Central memory CD4-positive, alpha-beta T cell (primary cell): ENCODE measurements at places on chromosomes 12 and 14.

- peak; percentile 76 for DNase-seq
These were observed 53.5 kb upstream of the BEGAIN start for GRCh38 chr14:100640471-100641273.

GRCh38 chr12:70772836-70773235, 135.6 kb upstream of the PTPRB start:
- DNase-seq, result no peak

- DNase-seq, result no peak
These were observed 16.1 kb downstream of the NTN4 start for GRCh38 chr12:95774311-95775045.

DNA sequence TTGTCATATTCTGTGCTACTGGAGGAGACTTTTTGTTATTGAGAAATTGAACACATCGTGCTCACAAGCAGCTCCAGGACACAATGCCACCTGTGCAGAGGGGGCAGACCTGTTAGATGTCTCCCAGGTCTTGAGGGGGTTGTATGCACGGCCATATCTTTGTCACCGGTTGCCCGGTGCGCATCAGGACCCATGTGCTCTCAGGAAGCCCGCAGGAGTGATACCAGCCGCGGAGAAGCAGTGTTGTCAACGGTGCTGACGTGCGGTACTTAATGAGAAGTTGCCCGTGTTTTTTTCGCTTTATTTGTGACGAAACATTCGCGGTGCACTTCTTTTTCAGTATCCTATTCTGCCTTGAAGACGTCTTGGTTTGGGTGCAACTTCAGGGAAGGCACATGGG, 128.2 kb upstream of the RTL1 start:
- no peak for DNase-seq

GRCh38 chr12:4153343-4153892, 120.1 kb upstream of the CCND2 start:
- peak; percentile 37 for DNase-seq

- no peak for DNase-seq
These were observed 162.1 kb downstream of the PRKCH start for GRCh38 chr14:61483476-61483875.

- no peak for DNase-seq
These were observed 19.0 kb downstream of the SDSL start for GRCh38 chr12:113440947-113441782.

- DNase-seq, result no peak
These were observed 34.6 kb downstream of the ANKRD9 start for GRCh38 chr14:102474934-102475333.

GRCh38 chr12:32666018-32666417, 13.1 kb upstream of the DNM1L start:
- no peak for DNase-seq

- DNase-seq, result no peak
These were observed 279.3 kb upstream of the FLRT2 start for GRCh38 chr14:85250414-85251189.

GRCh38 chr12:89461649-89462612, 62.7 kb downstream of the GALNT4 start:
- peak; percentile 45 for DNase-seq

DNA sequence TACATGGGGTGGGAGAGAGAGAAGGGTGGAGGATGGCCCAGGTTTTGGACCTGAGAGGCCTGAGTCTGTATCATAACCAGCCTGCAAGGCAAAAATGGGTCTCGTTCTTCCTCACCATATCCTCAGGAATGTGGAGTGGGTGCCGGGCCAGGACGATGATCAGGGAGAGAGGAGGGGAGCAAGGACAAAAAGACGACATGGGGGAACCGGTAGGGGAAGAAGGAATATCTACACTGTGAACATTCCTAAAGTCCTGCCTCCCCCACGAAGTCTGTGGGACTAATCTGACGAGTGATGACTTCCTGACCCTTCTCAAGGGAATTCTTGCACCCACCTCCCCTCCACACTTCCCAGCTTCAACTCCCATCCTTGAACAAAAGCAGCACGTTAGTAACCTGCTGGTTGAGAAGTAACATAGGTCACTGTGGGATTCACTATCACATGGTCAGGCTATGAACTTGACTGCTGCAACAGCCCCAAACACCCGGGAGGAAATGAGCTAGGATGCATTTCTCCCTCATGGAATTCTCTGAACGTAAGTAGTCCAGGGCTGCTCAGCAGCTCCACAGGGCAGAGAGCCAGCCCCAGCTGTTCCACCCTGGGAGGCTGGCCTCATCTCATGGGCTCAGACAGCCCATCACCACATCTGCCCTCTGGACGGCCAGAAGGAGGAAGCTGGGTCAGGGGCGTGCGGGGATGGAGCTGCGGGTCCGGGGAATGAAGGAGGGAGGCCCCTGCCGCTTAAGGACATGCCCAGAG, 36.8 kb upstream of the VWF start:
- DNase-seq, result no peak

DNA sequence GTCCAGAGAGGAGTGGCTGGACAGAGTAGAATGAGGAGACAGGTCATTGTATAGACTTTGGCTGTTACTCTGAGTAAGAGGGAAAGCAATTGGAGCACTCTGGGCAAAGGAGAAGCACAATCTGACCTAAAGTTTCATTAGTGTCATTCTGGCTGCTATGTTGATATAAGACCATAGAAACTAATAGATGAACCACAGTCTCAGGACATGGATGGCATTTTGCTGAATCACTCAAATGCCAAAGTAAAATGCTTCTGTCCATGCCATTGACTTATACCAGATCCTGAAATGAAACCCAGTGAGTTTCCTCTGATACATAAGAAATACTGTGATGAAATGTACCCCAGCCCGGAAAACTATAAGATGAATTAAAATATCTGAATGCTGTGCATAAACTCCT, 65.8 kb upstream of the COCH start:
- DNase-seq, result no peak

- no peak for DNase-seq
These were observed 798.9 kb downstream of the SLC6A15 start for GRCh38 chr12:84113666-84114065.

- DNase-seq, result no peak
These were observed 283.7 kb downstream of the FBXL14 start for GRCh38 chr12:1310653-1311052.

DNA sequence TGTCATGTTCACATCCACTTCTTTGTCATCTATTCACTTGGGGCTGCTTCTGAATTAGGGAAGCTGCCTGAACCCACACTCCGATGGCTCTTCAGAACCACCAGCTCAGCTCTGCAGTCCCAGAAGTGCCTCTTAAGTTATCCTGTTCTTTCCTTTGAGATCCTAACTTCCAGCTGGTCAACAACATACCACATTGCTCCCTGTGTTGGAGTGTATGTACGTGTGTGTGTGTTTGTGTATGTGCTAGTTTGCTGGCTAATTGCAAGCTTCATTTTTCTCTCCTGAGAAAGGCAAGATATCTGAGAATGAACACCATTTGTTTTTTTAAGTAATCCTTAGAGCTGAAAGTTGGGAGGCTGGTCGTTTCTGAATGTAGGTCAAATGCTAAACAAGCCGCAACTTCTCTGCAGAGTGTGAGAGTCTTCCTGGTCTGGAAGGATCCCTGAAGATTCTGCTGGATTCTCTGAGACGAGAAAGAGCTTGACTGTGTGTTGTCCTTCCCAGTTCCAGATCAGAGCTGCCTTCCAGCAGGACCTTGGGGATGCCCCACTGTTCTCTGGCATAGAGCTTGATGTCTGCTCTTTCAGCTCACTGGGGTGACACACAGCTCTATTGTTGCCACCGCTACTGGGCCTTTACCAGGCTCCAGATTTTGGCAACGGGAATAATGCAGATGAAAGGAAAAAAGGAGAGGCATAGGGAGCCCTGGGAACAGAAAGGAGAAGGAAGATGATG, 839 bp downstream of the GSG1 start:
- DNase-seq, result no peak

DNA sequence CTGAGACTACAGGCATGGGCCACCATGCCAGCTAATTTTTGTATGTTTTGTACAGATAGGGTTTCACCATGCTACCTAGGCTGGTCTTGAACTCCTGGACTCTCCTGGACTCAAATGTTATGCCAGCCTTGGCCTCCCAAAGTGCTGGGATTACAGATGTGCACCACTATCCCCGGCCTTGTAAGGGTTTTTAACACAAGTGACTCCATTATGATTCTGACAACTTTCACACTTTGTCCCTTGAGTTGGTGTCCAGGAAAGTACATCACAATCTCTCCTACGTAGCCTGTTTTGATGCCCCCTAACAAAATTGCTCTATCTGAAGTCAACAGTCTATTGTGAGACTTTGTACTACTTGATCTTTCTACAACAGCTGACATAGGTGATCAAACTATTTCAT, 11.4 kb upstream of the METAP2 start:
- no peak for DNase-seq

DNA sequence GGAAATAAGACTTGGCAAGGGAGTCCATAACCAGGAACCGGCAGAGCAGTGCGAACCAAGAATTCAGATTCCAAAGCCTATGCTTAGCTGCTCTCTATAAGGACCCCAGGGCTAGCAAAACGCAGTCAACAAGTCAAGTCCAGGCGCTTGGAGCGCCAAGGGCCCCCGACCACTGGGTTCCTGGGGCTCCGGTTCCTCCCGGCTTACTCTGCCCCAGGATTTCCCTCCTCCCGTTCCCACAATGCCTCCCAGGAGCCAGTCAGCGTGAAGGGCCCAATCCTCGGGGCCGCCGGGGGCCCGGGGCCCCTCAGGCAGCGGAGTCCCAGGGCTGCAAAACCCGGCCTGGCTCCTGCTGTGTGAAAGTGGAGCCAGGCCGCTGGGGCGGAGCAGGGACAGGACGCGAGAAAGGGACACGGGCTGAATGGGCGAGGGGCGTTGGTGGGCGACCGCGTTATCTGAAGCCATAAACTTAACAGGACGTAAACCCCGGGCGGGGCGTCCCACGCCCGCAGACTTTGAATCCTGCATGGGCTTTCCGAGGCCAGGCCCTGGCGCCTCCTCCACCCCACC, 1.5 kb downstream of the KRT8 start:
- peak; percentile 31 for DNase-seq

- DNase-seq, result no peak
These were observed 21.8 kb upstream of the DHRS2 start for GRCh38 chr14:23614395-23614828.

- no peak for DNase-seq
These were observed 6.8 kb upstream of the AEBP2 start for GRCh38 chr12:19432309-19433170.

DNA sequence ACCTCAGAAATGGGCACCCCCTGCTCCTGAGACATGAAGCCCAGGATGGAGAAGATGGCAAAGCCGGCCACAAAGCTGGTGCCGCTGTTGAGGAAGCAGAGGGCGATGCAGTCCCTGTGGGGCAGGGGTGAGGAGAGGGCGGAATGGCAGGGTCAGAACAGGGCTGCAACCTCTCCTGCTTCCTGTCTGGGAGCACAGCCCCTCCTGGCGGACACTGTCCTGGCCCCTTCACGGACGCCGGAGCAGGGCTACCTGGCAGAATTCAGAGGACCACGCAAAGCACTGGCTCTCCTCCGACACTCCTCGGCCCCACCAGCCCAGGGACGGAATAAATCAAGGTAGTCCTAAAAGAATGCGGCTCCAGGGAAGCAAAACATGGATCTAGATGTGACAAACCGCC, 12.4 kb upstream of the SLC6A12 start:
- no peak for DNase-seq

- no peak for DNase-seq
These were observed 10.2 kb downstream of the TBX5 start for GRCh38 chr12:114395755-114396152.

GRCh38 chr12:49369411-49370145, 2.3 kb downstream of the SPATS2 start:
- DNase-seq, result no peak

GRCh38 chr14:64082837-64083236, 211.3 kb downstream of the ESR2 start:
- DNase-seq, result no peak

GRCh38 chr12:103503546-103504480, 8.0 kb upstream of the C12orf42 start:
- DNase-seq, result peak; percentile 36

- no peak for DNase-seq
These were observed 194.0 kb upstream of the SLC16A7 start for GRCh38 chr12:59401862-59402261.

GRCh38 chr14:39447175-39447661, 15.0 kb upstream of the FBXO33 start:
- no peak for DNase-seq

DNA sequence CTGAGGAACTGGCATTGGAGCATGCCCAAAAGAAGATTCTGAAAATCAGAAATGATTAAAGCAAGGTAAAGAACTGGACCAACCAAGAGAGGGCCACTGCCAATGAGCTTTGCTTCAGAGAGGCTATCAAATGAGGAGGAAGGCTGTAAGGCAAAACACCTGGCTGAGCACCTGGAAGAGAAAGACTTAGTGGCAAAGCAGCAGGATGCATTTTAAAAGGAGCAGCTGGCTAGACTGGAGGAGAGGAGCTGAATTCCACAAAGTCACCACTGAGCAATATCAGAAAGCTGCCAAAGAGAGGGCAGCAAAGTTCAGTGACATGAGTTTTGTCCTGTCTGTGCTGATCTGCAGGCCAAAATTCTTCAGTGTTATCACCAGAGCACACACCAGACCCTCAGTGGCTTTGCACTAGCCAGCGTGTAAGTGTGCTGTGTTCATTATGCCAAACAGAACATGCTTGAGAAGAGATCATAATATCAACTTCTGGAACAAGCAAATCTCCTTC, 338.7 kb downstream of the TRHDE start:
- no peak for DNase-seq

GRCh38 chr12:62805517-62805916, 129.4 kb downstream of the PPM1H start:
- DNase-seq, result no peak

- DNase-seq, result no peak
These were observed 65.9 kb downstream of the PTPRQ start for GRCh38 chr12:80509781-80510556.

DNA sequence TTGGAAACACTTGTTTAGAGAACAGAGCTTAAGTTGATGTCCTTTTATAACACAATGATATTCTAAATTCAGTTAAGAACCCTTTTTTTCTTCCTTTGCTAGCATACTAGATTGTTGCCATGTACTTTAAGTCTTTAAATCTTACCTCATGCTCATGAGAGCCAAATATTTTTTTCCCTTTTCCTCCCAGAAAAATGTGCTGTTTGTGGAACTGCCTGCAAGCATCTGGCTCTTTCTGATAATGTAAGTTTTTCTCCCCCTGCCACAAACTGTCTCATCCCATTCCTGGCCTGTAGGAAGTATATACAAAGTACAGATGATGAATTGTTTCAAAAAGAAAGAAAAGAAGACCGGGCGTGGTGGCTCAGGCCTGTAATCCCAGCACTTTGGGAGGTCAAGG, 5.3 kb downstream of the RNF212B start:
- DNase-seq, result no peak

GRCh38 chr14:64706593-64707193, 2.5 kb downstream of the PLEKHG3 start:
- no peak for DNase-seq

- no peak for DNase-seq
These were observed 26.5 kb downstream of the ARL6IP4 start for GRCh38 chr12:123006977-123007376.
